ENCODE measurements at places on chromosomes 16 and 17.
A peak's percentile ranks its signal among the peaks of the same experiment; 100 is the strongest.

DNA sequence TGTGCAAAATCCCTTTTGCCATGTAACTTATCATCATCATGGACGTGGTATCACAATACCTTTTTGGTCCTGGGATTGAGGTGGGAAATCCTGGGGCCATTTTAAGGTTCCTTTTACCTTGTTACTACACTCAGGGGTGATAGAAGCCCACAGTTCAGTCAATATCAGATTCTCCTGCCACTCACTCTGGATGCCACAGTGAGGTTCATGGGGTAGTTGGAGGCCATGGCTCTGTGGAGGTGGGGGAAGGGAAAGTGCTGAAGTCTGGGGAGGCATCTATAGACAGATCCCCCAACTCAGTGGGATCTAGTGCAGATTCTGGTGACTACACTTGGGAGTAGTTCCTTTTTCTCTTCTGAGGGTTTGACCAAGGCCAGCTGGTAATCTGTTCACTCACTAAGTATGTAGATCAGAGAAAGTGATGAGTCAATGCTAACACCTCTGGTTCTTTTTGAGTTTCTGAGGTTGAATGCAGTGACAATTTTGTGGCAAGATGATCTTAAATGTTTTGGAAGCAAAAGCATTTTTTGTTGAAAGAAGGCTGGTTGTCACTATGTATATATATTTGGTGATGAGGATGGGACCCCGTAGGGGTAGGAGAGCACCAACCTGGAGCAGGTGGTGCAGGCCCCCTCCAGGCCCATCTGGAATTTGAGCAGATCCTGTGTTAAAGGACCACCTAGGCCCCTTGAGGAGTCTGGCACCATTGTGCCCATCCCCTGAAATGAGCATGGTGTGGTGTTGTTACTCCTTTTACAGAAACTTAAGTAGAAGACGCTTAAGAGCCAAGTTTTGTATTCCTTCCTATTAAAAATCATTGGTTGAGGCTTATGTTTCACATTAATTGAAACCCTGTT lies 18.8 kb upstream of the IRF8 start:
- DNase-seq = peak; percentile 4

GRCh38 chr17:30926516-30926915 lies 4.8 kb downstream of the ADAP2 start:
- no peak for DNase-seq

DNA sequence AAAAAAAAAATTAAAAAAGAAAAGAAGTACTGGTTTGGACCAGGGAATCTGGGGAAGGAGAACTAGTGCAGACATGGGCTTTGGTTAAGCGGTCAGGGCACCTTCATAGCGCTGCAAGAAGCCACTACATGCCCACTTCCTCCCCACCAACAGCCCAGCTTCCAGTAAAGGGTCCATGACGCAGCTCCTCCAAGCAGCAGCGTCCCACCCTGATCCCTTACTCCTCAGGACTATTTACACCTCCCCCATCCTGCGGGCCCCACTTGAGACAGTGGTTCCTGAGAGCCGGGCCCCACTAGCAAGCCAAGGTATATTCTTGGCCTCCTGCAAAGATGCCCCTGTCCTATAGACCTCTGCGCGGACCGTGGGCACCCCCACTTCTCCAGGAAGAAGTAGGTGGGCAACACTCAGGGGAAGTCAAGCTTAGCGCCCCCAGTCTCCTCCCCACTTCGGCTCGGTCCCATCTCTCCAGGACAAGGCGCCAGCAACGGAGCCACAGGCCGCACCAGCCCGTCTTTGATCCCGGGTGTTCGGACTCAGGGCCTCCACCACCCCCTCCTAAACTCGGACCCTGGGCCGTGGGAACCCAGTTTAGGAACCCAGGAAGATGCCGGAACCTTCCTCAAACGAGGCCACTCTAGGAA lies 913 bp upstream of the PRR14 start:
- no peak for DNase-seq

DNA sequence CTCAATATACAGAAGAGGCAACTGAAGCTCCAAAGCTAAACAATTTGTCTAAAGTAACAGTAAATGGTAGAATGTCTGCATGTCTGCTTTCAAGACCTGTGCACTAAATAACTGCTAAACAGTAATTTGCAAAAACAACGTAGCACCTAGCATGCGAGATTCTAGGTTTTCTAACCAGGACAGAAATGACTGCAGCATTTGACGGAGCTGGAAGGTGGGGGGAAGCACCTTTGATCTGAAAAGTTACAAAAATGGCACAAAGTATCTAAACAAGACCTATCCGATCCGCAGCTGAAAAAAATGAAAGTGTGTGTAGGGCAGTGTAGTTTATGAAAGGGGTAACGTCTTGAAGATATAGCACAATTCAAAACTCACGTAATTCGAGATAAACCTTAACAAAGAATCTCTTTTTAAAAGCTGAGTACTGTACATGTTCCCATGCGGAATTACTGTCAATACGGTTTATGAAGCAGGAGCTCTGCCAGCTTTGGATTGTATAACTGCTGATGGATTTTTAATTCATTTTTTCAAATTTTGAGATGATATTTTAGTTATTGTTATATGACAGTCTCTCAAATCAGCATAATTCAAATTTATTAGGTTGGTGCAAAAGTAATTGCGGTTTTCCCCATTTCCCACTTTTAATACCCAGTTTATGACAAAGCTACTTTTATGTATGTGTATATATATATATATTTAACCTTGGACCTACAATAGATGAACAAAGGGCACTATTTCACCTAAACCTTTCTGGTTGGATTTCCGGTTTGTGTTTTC lies 1.2 kb upstream of the WIPI1 start:
- no peak for DNase-seq

DNA sequence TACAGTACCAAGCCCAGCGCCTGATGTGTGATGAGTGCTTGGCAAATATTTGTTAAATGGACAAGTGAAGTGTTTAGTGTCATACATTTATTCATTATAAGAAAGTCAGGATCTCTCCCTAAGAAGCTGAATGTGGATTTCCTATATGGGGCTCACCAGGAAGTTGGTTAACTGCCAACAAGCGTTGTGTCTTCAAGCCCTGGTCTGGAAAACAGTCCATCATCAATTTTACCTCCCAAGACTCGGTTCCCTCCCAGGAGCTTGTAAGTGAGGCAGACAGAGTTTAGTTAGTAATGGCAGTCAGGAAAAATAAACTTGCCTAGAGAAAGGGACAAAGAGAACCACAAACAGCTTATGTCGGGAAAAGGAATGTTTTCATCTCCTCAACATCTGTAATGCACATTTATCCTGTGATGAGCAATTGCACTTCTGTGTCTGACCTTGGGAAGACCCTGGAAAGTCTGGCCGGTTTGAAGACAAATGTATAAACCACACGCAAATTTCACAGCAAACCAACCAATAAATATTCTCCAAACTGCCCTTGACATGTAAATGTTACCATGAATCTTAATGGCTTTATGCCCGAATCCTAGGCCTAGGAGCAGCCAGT lies 28.3 kb downstream of the C16orf95 start:
- no peak for DNase-seq

DNA sequence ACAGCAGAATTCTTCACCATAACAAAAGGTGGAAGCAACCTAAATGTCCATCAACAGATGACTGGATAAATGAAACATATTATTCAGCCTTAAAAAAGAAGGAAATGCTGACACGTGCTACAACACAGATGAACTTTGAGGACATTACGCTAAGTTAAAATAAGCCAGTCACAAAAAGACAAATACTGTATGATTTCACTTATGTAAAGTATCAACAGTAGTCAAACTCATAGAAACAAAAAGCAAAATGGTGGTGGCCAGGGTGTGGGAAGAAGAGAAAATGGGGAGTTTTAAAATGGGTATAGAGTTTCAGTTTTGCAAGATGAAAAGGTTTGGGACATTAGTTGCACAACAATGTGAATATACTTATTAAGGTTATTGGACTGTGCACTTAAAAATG lies 49.8 kb upstream of the MTMR4 start:
- no peak for DNase-seq

- DNase-seq = no peak
These were observed 13.5 kb upstream of the TBX21 start for GRCh38 chr17:47719411-47720152.

DNA sequence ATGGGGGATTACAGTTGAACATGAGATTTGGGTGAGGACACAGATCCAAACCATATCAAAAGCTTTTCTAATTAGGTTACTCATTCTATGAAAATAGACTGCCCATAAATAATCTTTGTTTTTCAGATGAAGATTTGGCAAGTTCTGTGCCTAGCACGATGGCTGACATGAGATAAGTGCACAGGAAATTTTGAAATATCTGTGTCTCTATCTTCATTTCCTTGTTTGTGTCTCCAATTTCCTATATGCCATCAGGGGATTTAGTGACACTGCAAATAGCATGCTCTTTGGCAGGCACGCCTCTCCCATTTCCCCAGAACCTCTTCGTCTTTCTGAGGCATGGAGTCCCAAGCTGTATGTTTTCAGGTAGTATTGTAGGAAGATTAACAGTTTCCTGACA lies 544.6 kb downstream of the CDH13 start:
- DNase-seq = no peak

GRCh38 chr17:67033613-67034012 lies 10.7 kb upstream of the CACNG1 start:
- DNase-seq = no peak

DNA sequence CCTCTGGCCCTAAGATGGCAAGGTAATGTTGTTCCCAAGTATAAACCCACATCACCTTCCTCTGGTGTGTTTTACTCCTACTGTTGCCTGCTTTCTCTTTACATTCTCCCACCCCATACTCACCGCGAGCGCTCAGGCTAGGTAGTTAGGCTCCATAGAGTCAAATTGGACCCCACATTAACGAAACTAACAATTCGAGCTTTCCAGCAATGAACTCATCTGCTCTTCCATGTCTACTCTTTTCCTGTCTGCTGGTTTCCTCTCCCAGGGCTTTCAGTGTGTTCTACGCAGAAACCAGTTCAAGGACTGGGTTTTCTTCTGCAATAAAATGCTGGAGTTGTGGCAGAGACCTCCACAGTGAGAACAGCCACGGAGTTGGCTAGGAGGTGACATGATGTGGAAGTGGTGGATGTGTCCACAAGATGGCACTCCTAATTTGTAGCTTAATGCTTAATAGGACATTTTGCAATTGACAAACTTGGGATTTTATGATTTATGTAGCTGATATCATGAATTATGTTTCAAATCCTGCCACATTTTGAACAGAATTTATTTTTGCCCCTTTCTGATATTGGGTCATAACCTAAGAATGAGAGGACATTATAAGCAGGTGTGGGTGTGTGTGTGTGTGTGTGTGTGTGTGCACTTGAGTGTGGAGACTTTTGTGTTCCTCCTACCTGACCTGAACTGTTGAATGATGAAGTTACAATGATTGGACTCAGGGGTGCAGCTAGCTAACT lies 2.2 kb upstream of the UQCRC2 start:
- DNase-seq = no peak

GRCh38 chr17:35597604-35598003 lies 10.5 kb downstream of the AP2B1 start:
- DNase-seq = no peak

GRCh38 chr17:8254881-8255280 lies 5.8 kb downstream of the PFAS start:
- DNase-seq = no peak

- no peak for DNase-seq
These were observed 34.8 kb upstream of the PEMT start for GRCh38 chr17:17626151-17626805.

Data from islet precursor cell (in vitro differentiated cells).